ENCODE measurements at places on chromosomes 16 and 17.

DNA sequence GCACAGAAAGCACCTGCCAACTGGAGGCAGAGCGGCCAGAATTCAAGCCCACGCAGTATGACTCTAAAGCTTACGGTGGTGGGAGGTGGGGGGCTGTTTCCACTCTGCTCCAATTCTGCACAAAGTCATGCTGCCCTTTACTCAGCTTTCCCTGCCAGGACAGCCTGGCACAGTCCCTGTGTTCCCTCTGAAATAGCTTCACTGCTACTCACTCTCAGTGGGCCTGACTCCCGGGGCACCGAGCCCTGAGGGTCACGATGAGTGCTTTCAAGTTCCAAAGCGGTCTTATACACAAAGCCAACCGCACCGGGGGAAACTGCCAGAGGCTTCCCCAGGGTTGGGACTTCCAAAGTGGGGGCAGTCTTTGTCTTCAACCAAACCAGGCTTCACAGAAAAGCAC, 306.1 kb upstream of the XYLT1 start:
- no peak for DNase-seq

DNA sequence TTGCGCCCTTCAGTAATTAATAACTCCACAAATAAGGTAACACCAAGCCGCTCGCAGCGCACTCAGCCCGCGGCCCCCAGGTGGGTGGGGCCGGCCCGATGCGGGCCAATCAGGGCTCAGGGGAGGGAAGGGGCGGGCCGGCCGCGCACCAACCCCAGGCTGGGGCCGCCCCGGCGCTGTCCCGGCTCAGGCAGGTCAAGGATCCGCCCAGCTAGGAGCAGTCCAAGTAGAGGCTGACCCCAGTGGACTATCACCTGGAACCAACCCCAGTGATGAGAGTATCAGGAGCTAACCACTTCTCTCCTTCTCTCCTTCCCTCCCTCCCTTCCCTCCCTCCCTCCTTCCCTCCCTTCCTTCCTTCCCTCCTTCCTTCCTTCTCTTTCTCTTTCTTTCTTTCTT, 110.8 kb downstream of the C16orf78 start:
- peak; percentile 73 for DNase-seq

DNA sequence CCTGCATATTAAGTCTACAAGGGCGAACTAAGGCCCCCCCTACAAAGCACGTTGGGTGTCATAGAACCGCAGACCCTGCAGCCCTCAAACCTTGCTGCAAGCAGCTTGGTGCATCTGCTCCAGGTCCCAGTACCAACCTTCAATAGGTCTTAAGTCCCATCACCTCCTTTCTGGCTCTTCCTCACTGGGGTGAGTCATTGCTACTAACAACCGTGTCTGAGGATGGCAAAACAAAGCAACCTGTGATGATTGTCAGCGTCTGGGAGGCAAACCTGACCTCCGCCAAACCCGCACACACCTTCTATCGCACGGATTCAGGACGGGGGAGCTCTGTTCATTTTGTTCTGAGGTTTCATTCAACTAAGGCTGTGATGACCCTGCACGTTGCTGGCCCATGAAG, 138.9 kb downstream of the SLC39A11 start:
- DNase-seq, result no peak

DNA sequence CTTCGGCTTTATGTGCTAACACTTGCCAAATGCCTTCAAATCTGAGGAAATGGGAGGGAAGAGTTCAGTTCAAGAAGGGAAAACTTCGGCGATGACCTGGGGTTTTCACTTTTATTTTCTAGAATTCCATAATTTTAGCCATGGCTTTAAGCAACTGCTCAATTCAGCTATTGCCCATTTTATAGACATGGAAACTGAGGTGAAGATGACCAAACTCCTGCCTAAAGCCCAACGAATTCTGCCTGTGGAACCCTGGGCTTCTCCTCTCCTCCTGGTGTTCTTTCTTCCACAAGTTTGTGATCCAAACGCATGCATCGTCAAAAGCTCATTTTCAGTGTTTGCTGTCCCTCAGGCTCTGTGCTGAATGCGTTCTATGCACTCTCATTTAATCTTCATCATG, 49.4 kb upstream of the NDRG4 start:
- no peak for DNase-seq

DNA sequence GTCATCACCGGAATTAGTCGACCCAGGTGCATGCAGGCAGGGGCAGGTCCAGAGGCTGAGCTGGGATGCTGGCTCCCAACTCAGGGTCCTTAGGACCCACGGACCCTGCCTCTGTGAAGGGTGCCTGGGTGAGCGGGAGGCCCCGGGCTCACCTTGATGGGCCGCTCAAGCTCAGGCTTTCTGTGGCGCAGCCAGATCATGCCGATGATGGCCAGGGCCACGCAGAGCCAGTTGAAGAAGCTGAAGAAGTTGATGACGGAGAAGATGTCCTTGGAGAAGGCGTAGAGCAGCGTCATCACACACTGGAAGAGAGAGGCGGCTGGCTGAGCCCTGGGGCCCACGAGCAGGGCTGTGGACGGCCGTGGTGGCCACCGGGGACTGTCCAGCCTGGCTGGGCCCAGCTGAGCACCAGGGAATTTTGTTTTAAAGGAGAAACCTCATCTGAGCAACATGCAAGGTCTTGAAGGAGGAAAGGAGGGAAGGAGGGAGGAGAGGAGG, 32.9 kb downstream of the SLC7A5 start:
- DNase-seq, result no peak

Measured in mucosa of descending colon (tissue), 3 donors.